ENCODE measurements at places on chromosomes 13 and 19. TPM values are rescaled to one million over a fixed set of nuclear protein-coding genes. Genes with fewer than 3 reads are reported as not detected.

Gene TGFBR3L
- total RNA-seq: 0.46 TPM

Gene ZNF177
- total RNA-seq: 3.9 TPM

Gene TUBA3C
- not detected for total RNA-seq

Gene ACP7
- not detected for total RNA-seq
